ENCODE measurements at places on chromosomes 5 and 9. TPM values are rescaled to one million over a fixed set of nuclear protein-coding genes. Genes with fewer than 3 reads are reported as not detected.

DNA sequence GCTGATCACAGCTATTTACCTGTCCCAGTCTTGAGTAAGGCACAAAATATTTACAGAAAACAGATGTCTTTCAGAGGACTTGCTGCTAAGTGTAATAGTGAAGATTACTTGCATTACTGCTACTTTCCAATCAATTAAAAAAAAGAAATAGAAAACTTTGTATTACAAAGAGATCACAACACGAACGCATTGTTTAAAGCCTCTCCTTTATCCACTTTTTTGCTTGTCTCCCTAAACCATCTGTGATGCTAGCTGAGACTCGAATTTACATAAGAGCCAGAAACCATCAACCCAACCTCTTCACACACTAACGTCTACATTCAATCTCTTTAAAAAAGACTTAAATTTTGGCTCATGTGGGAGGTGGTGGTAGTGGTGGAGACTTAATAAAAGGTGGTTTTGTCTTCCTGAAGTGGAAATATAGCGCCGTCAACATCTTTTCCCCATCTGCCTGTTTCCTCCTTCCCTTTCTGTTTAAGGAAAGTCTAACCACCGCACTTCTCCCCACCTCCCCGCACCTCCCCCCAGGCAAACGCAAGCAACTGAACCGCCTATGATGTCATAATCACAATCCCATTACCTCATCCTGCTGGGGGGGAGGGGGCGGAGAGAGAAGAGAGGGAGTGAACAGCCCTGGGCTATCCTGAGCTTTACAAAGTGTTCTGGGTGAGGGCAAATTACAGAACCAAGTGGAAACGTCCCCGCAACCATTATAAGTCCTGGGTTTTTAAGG, 948 bp upstream of the FAM53C start:
- DNase-seq, result no peak

The LCNL1 gene
- polyA plus RNA-seq, result 0.14 TPM

DNA sequence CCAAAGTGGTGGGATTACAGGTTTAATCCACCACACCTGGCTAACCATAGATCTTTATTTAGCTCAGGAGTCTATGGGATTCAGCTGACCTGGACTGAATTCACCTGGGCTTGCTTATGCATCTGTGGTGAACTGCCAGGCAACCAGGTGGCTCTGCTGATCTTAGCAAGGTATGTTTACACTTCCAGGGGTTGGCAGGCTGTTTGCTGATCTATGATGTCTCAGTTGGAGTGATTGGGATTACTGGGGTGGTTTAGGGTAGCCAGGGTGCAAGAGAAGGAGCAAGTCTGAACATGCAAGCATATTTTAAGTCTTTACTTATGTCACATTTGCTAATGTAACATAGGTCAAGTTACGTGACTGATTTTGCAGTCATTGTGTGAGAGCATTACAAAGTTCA, 63.6 kb upstream of the JAK2 start:
- no peak for DNase-seq

The NEUROG1 gene
- polyA plus RNA-seq, result not detected

DNA sequence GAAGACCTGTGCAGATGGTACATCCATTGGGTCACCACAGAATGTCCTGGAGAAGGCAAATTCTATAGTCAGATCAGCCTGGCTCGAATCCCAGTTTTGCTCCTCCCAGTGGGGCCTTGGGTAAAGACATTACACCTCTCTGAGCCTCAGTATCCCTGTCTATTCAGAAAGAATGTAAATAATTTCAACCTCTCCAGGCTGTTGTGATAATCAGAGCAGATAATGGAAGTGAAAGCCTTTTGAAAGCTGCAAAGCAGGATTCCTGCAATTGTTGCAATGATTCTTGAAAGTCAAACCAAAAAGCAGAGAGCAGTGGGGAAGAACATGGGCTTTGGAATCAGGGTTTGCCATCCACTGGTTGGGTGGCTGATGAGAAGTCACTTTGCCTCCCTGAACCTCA, 63.2 kb downstream of the LHX2 start:
- no peak for DNase-seq

The NUTM2F gene
- polyA plus RNA-seq, result not detected

DNA sequence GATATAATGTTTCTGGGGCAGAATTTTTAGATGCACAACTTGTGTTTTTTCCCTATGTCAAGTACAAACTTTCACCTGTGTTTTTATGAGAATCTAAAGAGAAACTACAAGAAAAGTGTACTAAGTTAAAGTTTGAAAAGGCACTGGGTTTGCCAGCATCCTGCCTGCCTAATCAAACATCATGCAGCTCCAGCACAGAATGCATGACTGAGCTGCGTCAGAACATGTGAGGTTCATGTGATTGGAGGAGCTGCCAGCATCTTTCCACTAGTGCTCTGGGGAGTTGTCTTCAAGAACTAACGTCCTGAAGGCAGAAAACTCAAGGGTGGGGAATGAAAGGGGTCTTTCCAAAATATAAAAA, 46.1 kb upstream of the RIC1 start:
- no peak for DNase-seq

- DNase-seq, result no peak
These were observed 352.1 kb upstream of the CD180 start for GRCh38 chr5:67548520-67549295.

The ANKRD20A1 gene
- polyA plus RNA-seq, result 3.0 TPM

The LHX6 gene
- polyA plus RNA-seq, result 8.4 TPM

- no peak for DNase-seq
These were observed 83.0 kb downstream of the ZNF462 start for GRCh38 chr9:106945727-106946660.

- DNase-seq, result no peak
These were observed 54.6 kb downstream of the SUB1 start for GRCh38 chr5:32639943-32640342.

DNA sequence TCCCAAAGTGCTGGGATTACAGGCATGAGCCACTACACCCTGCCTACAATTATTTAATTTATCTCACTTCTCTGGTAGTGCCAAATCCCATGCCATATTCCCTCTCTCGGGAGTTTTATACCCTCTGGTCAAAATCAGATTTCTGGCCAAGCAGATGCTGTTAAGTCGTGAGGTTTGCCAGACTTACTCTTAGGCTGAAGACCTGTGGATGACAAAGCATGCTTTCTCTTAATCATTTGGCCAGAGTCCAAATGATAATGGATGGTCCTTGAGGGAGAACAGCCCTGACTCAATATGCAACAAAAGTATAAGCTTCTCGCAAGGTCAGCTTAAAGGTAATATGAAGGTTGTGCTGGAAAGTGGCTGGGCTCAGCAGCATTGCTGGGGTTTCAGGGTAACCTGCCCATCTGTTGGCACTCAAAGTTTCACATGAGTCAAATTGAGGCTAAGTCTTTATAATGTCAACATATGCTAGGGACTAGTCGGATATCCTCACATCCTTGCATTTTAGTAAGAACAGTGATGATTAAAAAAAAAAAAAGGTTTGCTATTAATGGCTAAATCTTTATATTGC, 280.1 kb downstream of the KIF4B start:
- DNase-seq, result no peak

DNA sequence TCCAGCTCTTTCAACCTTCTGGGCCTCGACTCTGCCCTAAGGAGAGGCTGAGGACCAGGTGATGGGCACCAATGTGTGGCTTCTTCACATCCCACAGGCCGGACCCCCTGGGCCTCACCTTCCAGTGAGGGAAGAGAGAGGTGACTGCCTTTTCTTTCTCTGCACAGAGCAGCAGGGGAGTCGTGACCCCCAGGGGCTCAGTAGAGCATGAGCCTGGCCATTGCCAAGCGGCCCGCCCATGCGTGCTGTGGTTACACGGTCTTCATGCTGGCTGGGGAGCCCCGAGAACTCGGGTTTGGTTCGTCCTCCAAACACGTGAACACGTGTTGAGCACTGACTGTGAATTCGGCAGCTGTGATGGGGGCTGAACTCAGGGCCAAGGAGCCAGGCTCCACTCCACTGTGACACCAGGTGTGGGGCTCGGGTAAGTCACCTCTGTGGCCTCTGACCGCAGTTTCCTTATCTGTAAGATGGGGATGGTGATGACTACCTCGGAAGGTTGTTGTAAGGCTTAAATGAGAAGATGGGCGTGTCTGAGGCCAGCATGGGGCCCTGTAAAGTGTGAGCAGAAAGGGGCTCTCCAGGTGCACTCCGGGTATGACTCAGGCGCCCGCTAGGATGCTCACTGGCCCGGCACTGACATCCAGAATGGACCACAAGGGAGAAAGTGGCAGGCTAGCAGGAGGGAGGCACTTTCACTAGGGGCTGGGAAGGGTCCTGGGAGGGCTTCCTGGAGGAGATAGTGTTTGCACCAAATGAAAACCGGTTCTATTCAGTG, 13.4 kb upstream of the GRHPR start:
- no peak for DNase-seq

DNA sequence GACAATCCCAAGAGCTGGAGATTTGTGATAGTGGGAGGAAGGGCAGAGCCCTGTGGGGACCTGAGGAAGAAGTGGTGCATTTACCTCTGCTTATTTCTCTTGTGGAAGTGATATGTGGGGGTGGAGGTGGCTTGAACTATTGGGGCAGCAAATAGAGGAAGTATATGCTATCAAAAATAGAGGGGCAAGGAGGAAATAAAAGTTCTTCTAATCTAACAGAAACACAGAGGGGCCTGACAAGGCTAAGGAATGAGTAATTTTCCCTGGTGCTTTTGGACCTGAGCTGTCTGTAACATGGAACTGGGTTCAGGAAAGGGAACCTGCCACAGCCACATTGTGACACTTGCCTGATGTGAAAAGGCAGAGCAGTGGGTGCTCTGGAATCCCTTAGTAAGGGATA, 378.6 kb upstream of the KLF4 start:
- DNase-seq, result no peak

DNA sequence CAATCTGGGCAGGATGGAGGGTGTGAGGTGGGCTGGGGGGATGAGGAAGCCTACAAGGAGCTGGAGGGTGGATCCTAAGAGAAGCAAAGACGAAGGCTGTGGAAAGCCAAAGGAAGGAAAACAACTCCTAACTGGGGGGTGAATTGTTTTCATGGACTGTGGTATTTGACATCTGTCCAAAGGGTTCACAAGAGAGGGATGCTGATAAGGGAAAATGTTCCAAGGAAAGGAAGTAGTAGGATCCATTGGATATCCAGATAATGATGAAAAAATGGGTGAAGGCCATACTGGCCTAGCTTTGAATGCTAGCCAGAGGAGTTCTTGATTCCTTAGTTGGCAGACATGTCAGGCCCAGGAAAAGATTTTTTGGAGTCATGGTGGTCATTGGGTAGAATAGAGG, 51.8 kb upstream of the FOXI1 start:
- DNase-seq, result no peak

The ANGPTL2 gene
- 17.0 TPM for polyA plus RNA-seq

The PCDHGB6 gene
- 4.5 TPM for polyA plus RNA-seq

DNA sequence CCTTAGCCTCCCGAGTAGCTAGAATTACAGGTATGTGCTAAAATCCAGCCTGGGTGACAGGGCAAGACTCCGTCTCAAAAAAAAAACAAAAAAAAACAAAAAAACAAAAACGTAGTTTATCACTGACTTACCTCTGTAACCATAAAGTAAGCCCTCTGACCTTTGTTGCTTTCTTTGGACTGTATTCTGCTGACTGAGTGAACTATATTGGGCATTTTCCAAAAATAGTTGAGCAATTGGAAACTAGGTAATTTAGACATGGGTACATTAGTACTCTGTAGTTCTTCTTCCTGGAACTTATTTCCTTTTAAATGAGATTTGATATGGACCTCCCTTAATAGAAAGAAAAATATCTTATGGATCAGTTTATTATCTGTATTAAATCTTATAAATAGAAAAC, 66.6 kb downstream of the ANKHD1 start:
- no peak for DNase-seq

DNA sequence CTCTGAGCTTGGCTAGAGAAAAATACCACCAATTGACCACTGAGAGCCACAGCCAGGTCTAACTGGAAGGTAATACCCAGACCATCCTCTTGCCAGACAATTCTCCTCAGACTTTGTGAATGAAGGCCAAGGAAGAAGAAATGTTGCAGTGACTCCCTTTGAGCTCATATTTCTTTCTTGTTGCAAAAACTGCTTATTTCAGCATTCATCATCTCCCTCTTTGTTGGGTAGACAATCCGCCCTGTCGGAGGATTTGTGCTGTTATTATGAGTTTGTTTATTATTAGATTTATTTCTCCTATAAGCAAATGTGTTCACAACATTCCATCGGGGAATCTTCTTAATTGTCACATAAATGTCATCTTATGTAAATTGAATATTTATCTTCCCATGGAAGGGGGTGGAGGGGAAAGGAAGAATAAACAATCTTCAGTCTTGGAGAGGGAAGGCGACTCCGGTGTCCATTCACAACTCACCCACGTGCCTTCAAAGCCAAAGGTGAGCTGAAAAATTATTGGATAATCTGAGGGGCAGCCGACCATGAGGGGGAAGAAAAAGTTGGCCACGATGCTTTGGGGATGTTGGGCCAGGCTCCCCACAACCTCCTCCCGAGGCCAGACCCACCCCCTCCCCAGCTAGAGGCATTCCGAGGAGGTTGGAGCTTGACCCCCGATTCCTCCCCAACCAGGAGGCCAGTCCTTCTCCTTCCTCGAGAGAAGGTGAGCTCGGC, 1.8 kb upstream of the JADE2 start:
- DNase-seq, result no peak

DNA sequence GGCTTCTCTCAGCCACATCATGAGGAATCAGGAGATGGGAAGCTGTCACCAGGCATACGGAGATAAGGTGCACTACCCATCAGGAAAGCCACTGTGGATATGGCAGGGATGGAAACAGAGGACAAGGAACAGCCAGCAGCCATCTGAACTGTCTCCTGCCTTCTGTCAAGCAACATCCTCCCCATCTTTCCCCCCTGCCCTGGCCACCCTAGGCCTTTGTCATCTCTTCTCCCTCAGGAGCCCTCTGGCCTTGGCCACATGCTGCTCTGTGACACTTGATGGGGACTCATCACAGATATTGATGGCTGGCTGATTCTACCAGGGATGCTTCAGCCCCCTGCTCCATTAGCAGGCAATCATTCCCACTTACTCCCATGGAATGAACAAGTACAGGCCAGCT, 21.1 kb upstream of the MEIKIN start:
- no peak for DNase-seq

- DNase-seq, result no peak
These were observed 6.3 kb downstream of the SLC25A51 start for GRCh38 chr9:37897665-37898064.

The ADAMTS19 gene
- polyA plus RNA-seq, result not detected

The SHISAL2B gene
- not detected for polyA plus RNA-seq

The GADD45G gene
- polyA plus RNA-seq, result 37.3 TPM
